Muscle of leg (tissue), 16 donors: ENCODE measurements at places on chromosomes 2 and 18.

DNA sequence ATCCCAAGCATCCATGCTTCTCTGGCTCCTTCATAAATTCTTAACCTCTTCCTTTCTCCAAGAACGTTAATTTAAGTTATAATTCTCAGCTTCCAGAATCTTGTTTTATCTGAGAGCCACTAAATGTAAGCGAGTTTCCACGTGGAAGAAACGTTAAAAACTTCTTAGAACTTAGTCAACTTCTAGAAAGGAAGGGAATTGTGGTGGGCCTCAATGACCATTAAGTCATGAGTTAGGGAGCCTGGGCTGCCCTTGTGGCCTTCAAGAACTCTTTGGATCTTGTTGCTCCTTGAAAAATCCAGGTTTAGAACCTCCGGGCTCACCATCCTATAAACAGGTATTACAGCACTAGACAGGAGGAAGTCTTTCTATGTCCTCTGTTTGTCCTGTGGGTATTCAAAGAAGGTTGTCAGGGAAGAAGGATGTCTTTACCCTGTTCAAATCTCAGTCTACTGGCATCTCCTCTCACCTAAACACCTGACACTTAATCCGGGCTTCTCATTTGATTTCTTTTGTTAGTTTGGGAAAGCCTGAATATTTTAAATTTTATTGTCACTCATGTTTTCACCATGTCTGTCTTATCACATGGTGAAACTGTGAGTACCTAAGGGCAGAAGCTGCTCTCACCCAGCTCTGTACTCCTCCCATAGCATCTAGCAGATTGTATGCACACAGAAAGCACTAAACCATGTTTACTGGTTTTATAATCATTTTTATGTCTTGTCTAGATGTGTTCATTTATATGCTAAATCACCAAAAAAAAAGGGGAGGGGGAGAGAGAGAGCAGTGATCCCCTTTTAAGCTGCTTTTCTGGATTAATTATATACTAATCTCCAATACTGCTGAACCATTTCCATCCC, 6.3 kb downstream of the RND3 start:
- DNase-seq: no peak

DNA sequence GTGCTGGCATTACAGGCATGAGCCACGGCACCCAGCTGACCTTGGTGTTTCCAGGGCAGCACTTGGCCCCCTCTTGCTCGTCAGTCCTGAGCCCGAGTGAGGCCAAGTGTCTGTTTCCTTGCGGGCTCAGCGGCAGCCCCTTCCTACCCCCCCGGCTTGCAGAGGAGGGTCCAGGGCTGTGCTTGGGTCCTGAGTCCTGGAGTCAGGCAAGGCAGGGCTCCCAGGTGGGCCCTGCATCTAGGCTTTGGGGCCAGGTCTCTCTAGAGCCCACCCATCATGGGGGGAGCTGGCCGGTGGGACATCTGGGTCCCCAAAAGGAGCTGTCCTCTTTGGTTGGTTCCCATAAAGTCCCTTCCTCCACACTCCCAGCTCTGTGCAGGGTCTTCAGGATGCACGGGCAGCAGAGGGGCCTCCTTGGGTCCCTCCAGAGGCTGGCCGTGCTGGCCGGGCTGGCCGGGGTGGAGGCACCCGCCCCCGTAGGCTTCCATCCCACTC, 63.7 kb upstream of the HPCAL1 start:
- DNase-seq: no peak

GRCh38 chr2:205220559-205220958, 461.7 kb upstream of the NRP2 start:
- DNase-seq: no peak

GRCh38 chr18:23099621-23100020, 35.7 kb upstream of the CABLES1 start:
- DNase-seq: no peak

DNA sequence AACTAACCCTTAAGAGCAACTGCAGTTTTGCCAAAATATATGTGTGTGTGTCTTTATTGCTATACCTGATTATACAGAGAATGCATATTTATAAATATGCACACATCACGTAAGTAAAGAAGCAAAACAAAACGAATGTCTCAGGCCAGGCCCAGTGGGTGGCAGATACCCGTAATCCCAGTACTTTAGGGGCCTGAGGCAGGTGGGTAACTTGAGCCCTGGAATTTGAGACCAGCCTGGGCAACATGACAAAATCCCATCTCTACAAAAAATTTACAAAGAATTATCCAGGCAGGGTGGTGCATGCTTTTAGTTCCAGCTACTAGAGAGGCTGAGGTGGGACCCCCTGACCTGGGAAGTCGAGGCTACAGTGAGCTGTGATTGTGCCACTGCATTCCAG, 745.3 kb downstream of the SATB2 start:
- no peak for DNase-seq

DNA sequence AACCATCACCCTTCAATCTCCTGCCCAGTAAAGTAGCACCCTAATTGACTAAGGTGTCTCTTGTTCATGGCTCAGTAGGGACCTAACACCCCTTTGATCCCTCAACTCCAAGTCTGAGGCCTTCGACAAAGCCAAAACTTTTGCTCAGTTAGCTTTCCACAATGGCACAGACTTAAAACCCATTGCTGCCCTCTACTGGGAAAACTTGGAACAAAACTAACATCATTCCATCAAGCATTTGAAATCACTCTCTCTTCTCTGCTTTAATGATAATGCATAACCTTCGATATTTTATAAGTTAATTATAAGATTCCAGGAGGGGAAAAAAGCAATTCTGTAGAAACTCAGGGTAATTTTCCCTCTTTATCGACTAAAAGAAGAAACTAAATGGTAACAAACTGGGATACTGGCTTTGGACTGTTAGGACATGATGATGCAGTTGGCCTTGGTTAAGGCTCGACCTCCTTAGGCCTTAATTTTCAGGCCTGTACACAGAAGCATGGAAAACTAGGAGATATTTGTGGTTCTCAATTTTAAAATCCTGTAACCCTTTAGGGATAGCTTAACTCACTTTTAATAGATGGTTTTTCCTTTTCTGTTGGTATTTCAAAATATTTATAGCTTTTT, 127.8 kb downstream of the STK39 start:
- peak; percentile 78 for DNase-seq

DNA sequence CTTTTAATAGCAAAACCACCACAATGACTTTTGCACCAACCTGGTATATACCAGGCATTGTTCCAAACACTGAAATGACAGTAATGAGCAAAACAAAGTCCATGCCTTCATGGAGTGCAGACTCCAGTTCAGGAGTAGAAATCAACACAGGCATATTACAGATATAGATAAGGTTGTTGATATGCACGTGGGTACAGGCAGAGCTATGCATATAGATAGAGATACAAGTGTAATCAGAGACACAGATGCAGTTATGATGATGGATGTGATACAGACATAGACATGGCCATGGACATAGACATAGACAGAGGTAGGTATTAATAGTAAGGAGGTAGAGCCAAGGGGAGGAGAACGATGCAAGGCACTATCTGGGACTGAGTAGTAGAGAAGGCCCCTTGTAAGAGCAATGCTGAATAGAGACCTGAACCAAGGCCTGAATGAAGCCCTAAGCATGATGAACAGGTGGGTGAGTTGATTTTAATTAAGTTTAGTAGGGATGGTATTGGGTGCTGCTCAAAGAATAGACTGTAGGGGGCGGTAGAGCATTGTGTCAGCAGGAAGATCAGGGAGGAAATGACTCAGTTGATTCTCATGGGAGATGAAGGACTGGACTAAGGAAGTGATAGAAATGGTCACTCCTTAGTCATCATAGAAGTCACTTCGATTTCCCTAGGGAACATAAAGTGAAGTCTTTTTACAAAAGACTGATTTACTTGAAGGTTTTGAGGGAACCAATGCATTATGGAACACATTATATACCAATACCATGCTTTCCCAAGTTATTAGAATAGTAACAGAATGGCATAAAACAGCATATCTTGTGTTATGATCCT, 39.4 kb downstream of the CMPK2 start:
- peak; percentile 43 for DNase-seq

GRCh38 chr18:5478261-5478660, 65.5 kb downstream of the EPB41L3 start:
- DNase-seq: no peak

DNA sequence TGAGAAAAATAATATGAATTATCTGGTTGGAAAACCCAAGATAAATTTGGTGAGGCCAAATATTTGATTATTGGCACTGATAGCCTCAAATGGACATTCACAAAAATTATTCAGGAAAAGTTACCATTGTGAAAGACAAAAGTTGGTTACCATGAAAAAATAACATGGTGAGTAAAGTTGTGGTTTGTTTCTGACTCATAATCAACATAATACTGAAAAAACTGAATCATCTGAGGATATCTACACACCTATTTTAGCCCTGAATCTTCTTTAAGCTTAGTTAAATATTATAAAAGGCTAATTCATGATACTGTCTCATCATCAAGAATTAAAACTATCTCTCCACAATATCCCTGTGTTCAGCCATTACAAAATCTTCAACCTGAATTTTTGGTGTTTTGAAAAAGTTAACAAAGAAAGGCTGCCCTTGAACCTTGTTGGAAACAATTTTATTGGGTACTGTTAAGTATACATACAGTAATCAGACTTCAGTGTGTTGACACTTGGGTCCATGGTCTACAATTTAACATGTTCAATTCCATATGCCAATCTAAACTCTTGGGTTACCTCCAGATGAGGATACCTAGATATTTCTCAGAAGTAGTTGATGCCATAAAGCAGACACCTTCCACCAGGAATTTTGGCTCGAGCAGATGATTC, 607.5 kb upstream of the SLC39A10 start:
- DNase-seq: no peak

DNA sequence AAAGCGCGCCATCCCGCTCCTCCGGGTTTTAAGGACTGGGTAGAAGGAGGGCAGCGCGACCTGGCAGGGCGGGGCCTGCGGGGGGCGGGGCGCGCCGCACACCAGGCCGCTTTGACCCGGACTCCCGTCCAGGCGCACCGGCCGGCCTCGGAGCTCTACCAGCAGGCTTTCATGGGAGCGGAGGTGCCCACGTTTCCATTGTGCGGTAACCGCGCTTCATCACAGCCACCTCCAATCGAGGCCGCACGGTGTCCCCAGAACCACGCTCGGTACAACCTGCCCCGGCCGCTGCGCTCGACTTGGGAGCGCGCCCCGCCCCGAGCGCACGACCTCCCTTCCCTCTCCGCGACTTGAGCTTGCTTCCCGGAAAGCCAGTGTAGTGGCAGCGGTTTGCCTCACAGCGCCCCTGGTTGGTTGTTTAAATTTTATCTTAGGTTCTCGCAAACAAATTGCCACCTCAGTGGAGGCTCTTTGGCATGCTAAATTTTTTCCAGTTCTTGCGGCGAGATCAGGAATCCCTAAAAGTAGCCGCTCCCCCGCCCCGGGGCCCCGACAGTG, 280 bp upstream of the CYP1B1 start:
- DNase-seq: peak; percentile 82

- peak; percentile 47 for DNase-seq
These were observed 67.8 kb upstream of the MAP4K3 start for GRCh38 chr2:39504790-39505335.

DNA sequence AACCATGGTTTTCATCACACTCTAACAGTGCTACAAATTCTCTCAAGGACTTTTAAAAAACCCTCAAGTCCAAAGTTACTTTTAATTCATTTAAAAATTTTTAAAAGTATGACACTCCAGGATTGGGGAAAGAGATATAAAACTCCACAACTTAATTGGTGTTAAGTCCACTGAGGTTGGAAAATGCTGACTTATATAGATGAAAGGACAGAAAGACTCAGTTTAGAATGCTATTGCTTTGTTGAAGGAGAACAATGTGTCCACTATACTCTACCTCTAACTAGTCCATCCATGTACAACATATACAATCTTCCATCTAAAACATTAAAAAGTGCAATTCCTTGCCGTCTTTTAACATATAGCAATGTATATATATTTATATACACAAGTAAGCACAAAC, 41.2 kb downstream of the CABYR start:
- DNase-seq: no peak

DNA sequence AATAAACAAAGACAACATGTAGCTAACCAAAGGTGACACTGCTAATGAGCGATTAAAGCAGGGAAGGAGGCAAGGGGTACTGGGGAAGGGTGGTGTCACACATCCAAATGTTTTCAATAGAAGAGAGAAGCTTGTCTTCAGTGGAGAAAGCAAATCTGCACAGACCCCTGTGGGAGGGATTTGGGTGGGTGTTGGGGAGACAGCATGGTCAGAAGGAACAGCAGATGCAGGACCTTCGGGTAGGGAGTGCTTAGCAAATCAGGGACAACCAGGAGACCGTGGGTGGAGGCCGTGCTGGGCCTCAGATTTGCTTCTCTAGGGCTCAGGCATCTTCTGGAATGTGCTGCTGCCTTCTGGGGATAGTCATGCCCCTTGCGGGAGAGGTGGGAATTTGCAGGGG, 185.3 kb upstream of the RAB6C start:
- no peak for DNase-seq

DNA sequence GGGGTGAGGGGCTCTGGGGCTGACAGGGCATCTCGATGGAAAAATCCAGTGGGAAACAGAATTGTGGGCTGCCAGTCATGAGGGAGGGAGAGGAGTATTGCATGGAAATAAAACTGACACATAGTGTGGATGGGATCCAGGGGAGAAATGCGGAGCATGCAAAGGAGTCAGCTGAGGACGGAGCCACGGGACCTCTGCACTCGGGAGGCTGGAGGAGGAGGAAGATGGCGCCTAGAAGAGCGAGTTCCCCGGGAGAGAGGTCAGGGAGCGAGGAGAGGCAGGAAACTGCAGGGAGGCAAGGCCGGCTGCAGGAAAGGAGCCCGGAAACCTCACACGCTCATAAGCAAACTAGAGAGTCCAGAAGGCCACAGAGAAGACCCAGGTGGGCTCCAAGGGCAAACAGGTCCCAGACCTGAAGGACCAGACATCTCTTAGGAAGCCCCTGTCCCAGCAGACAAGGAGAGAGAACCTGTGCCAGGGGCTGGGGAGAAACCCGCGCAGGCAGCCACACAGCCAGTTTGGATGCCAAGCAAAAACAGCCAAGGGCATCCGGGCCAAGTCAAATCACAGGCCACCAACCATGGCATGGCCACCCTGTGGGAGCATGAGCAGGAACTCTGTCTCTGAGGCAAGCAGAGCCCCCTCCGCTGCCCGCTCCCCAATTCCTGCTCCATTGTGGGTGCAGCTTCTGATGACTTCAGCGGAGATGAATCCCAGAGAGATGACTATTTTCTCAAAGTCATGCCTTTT, 218.8 kb upstream of the ID2 start:
- DNase-seq: no peak

- no peak for DNase-seq
These were observed 1207.8 kb upstream of the FAM98A start for GRCh38 chr2:34806891-34807290.

DNA sequence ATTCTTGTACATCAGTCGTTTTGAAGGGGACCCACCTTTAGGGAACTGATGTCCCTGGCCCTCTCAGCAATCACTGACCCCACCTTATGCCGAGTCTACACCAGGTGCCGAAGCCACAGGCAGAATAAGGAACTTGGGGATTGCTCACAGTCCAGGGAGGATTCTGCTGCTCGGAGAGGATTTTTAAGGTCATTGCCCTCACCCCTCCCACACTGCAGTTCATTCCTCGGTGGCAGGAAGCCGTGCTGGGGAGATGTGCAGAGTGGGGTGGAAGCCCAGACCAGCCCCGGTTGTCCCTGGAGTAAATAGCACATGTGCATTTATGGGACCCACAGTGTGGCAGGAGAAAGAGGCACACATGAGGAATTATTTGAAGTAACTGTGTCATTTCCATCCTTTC, 50.4 kb downstream of the PLB1 start:
- DNase-seq: no peak
